ENCODE measurements at places on chromosomes 1 and 21.

DNA sequence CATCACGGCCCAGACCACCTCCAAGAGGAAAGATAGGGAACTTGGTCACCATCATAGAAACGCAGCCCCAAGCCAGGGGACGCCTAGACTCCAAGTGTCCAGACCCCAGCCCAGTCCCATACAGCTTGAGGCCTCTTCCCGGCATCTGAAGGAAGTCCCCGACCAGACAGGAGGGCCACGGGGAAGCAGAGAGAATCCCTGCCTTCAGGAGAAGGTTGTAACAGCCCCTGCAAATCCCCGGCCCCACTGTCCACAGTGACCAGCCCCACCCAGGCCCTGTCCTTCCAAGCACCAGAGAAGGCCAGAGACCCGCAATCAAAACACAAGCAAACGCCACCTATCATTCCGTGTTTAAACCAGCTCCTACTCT is 1.7 kb downstream of the SLC19A1 start:
- DNase-seq, result no peak

- DNase-seq, result no peak
Observed at GRCh38 chr1:112633628-112634027, 14.0 kb downstream of the CAPZA1 start.

GRCh38 chr1:201254625-201255478 is 28.5 kb upstream of the PKP1 start:
- DNase-seq, result no peak

- no peak for DNase-seq
Observed at GRCh38 chr1:76292418-76293184, 218.1 kb downstream of the ST6GALNAC3 start.

DNA sequence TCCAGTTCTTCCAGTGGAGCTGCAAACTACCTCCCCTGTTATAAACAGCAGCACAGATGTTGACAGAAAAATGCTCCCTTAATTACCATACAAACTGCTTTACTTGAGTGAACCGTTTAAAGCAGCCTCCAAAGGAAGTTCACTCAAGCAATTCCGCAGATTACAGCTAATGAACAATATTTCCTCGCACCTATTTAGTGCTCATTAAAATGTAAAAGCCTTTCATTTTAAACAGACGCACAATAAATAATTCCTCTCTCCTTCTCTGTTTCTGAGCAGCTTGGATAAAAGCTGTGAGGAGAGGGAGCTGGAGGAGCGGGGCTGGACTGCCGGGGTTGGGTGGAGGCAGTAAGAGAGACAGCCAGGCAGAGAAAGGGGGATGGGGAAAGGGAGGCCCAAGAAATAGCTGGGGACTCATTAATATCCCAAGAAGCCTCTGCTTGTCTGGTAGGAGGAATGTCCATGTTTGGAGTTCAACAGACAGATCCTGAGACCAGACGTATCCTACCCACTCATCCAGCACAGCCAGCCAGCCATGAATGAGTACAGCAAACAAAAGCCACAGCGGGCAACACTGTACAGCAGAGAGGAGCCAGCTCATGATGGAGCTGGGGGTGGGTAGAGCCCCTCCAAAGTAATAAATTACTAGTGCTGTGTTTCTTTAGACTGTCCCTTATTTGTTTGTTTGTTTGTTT is 227.7 kb downstream of the GPATCH2 start:
- DNase-seq, result no peak

DNA sequence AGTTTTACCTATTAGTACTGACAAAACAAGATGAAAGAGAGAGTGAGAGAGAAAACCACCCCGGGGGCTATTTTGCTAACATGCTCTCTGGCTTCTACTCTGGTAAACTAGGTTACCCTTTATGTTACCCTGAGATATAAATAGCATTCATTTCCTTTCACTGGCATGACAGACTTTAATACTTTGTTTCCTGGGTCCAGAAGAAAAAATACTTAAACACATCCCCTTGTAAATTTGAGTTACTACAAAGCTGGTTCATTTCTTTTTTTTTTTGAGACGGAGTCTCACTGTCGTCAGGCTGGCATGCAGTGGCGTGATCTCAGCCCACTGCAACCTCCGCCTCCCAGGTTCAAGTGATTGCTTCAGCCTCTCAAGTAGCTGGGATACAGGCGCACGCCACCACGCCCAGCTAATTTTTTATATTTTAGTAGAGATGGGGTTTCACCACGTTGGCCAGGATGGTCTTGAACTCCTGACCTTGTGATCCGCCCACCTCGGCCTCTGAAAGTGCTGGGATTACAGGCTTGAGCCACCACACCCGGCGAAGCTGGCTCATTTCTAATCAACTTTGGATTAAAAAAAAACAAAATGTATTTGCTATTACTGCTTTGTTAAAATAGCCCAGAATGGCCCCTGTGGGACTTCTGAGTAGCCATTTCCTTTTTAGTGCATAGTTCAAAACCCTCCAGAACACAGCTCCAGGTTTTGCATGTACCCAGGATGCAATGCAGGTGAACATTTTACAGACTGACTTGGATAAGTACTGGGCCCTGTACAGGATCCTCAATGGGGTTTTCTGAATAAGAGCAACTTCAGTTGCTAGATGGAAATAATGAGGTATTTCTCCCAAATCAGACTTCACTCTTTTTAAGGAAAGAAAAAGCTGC is 20.6 kb downstream of the INPP5B start:
- DNase-seq, result no peak

- DNase-seq, result no peak
Observed at GRCh38 chr21:45768011-45768739, 124.7 kb downstream of the PCBP3 start.
